Liver (tissue), 10 donors: ENCODE measurements at places on chromosomes 16 and 17. TPM values are rescaled to one million over a fixed set of nuclear protein-coding genes. Genes with fewer than 3 reads are reported as not detected.

The SYNGR3 gene
- total RNA-seq: 0.17 TPM

DNA sequence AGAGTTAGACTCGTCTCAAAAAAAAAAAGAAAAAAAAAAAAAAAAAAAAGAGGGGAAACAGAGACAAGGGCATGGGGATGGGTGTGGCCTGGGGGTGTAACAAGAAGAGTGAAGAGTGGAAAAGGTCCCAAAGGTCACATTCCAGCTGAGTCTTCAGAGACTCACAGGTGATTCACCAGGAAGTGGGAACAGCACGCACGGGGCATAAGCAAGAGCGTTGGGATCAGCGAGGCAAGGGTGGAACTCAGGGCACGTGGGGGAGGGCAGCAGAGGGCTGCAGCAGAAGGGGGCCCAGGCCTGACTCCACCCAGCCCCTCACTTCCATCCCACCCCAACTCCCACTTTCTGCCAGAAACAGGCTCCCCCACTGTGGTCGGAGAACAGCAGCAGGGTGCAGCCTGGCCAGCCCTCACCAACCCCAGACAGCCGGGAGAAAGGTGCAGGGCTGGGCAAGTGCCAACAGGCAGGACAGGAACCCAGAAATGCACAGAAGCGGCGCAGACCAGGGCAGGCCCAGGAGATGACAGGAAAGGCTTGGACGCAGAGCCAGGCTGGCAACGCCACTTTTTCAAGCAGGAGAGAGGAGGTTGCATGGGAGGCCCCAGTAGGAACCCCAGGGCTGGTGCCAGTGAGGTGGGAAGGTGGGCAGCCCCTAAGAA is 3.3 kb downstream of the MEAK7 start:
- H3K36me3 ChIP-seq: peaks cover 4% of the 10 kb centered on the region
- DNase-seq: no peak
- peaks cover 2% of the 10 kb centered on the region for H3K4me1 ChIP-seq
- no peak overlapping the region for H3K4me3 ChIP-seq
- no peaks in the 10 kb centered on the region for H3K27me3 ChIP-seq
- H3K27ac ChIP-seq: no peak overlapping the region

DNA sequence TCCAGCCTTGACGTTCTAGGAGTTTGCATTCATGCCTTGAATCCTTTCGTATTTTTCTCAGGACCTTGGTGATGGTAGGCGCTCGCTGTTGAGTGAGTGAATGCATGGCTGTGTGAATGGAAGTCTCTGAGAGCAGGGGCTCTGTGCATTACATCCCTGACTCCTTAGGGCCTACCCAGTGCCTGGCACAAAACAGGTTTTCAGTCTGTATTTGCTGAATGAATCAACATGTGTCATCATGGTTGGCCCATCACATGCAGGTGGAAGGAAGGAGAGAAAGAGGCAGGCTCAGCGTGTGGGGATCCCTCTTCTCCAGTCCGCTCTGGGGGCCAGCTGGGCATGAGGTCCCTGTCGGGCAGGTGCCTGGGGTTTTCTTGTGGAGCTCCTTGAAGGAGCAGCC is 8.7 kb downstream of the RAP1GAP2 start:
- H3K27me3 ChIP-seq: no peaks in the 10 kb centered on the region
- no peak for DNase-seq
- H3K36me3 ChIP-seq: no peaks in the 10 kb centered on the region
- H3K27ac ChIP-seq: no peak overlapping the region

DNA sequence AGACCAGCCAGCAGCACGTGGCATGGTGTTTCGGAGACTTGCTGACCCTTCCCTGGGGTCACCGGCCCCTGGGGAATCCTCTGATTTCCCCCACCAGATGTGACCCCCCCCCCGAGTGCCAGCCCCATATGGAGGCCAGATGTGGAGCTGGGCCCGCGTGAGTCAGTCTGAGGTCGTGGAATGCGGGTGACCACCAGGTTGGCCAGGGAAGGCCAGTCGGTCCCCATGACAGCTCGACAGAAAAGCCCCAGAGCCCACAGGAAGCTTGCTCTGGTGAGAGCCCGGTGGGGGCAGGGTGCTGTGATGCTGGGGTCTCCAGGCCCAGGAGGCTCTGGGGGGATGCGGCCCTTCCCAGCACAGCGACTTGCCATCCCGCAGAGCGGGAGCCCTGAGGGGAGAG is 209.0 kb downstream of the NTN1 start:
- H3K4me1 ChIP-seq: no peaks in the 10 kb centered on the region
- H3K36me3 ChIP-seq: no peaks in the 10 kb centered on the region
- no peaks in the 10 kb centered on the region for H3K27me3 ChIP-seq
- H3K27ac ChIP-seq: no peak overlapping the region
- H3K4me3 ChIP-seq: no peak overlapping the region

The PMP22 gene
- 6.2 TPM for total RNA-seq

DNA sequence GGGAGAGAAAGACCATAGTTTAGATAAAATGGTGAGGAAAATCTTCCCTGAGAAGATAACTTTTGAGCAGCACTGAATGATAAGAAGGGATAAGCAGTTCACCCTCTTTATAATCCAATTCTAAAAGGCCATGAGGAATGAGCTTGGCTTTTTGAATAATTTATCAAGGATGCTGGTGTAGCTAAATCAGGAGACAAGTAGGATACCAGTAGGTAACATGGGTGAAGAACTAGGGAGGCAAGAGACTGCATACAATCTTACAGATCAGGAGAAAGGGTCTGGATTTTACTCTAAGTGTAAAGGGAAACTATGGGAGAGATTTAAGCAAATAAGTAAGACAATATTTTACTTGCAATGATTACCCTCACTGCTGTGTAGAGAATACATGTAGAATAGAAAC is 60.7 kb downstream of the MED13 start:
- DNase-seq: no peak
- peaks cover 4% of the 10 kb centered on the region for H3K36me3 ChIP-seq
- H3K27me3 ChIP-seq: no peaks in the 10 kb centered on the region
- no peak overlapping the region for H3K27ac ChIP-seq

DNA sequence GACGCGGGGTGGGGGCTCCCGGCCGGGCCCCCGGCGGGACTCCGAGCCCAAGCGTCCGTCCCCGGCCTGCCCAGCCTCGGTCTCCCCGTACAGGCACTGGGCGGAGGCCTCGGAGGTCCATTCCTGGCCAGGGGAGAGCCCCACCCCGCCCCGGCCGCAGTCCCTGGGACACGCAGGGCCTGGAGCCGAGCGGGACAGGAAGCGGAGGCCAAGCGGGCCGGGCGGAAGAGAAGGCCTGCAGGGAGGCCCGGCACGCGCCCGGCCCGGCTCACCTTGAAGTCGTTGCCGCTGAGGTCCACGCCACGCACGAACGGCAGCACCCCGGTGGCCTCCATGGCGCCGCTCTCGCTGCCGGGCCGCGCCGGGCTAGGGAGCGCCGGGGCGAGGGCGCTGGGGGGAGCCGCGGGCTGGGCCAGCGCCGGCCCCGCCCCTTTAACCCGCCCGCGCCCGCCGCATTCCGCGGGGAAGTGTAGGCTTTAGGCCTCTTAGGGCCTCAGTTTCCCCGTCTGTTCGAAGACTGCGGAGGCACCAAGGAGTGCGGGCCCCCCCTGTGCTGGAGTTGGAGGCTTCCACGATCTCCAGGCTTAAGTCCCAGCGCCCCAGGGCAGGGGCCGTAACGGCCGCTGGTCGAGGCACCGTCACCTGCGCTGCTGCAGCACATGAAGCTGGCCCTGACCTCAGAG is at the start of gene FLII:
Gene FLII, minus strand, starts transcription at position 383 of the 683 bp plus-strand sequence. Its CDS starts 48 bp downstream, at position 335.
- DNase-seq: peak; percentile 67
- peak within 1 kb of the TSS; percentile 83 for H3K4me3 ChIP-seq
- H3K27me3 ChIP-seq: no peaks in the 10 kb centered on the region
- H3K4me1 ChIP-seq: peaks cover 48% of the 10 kb centered on the region
- H3K27ac ChIP-seq: peak within 1 kb of the TSS; percentile 88

DNA sequence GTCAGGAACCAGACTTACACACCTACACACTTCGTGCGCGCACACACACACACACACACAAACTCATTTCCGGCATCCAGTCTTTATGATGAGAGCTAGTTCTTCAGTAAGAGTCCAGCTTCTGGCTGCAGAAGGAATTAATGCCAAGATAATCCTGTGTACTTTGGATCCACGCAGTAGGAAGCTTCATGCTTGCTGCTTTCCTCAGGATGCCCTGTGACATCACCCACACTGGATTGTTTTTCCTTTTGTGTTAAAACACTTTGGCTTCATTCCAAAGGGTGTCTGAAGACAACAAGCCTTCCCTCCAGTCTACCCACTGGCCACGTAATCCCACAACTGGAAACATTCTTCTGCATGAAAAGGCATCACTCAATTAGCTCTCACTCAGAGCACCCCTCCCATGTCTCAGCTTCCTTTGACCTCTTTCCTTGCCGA is 35.4 kb downstream of the KCNJ16 start:
- H3K4me3 ChIP-seq: no peak overlapping the region
- H3K27ac ChIP-seq: no peak overlapping the region
- H3K36me3 ChIP-seq: no peaks in the 10 kb centered on the region
- H3K4me1 ChIP-seq: no peaks in the 10 kb centered on the region
- DNase-seq: no peak
- peaks cover 6% of the 10 kb centered on the region for H3K27me3 ChIP-seq

- H3K36me3 ChIP-seq: no peaks in the 10 kb centered on the region
- no peaks in the 10 kb centered on the region for H3K27me3 ChIP-seq
- DNase-seq: no peak
- H3K4me1 ChIP-seq: no peaks in the 10 kb centered on the region
- H3K27ac ChIP-seq: no peak overlapping the region
- no peak overlapping the region for H3K4me3 ChIP-seq
Observed at GRCh38 chr17:48295362-48296288, 134.4 kb downstream of the SKAP1 start.

DNA sequence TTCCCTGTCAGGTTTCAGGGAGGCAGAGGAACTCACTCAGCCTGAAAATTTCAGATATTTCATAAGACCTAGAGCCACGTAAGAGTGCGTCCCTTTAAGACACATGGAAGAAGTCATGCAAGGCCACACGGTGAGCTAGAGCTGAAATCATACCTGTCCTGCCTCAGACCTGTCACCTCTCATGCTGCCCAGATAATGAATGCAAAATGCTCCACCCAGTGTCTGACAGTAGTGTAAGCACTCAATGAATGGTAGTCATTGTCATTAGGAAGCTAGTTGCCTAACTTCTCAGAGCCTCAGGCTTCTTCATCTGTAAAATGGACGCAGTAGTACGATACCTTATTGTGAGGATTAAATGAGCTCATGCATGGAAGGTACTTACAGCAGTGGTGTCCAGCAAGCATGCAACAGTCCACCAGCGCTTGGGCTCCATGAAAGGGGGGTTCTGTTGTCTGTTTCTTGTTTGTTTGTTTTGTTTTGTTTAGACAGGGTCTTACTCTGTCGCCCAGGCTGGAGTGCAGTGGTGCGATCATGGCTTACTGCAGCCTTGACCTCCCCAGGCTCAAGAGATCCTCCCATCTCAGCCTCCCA is 60.7 kb downstream of the WSB1 start:
- no peaks in the 10 kb centered on the region for H3K27me3 ChIP-seq
- H3K27ac ChIP-seq: no peak overlapping the region
- no peaks in the 10 kb centered on the region for H3K36me3 ChIP-seq

The KCNH4 gene
- not detected for total RNA-seq

DNA sequence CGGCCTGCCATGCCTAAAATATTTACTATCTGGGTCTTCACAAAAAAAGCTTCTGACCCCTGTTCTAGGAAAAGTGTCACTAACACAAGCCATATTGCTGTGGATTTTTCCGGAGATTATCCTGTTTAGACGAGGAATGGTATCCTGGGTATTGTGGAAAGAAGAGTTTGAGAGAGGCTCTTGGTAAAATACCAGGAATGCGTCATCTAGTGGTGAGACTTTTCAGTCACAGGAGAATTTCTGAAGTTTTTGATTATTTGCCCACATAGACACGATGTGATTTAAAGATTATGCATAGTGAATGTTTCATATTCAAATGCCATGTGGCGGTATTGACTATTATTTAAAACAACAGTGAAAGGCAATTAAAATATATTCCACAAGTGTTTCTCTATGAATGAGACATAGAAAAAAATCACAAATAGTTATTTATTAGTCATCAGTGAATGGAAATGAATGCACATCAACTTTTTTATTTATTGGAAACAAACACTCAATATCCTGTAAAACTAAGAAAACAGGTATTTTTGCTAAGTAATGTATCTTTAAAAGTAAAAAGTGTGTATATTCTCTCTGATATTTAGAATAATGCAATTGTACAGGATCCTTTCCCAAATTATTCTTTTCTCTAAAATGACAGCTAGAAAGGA is 7.8 kb downstream of the KRT28 start:
- DNase-seq: no peak
- H3K27ac ChIP-seq: no peak overlapping the region
- no peaks in the 10 kb centered on the region for H3K27me3 ChIP-seq
- H3K36me3 ChIP-seq: no peaks in the 10 kb centered on the region

- DNase-seq: no peak
- no peaks in the 10 kb centered on the region for H3K27me3 ChIP-seq
- H3K36me3 ChIP-seq: no peaks in the 10 kb centered on the region
- H3K4me3 ChIP-seq: no peak overlapping the region
Observed at GRCh38 chr17:76670718-76671122, 27.2 kb upstream of the ST6GALNAC1 start.

The DPEP3 gene
- 0.37 TPM for total RNA-seq

The ADAM11 gene
- total RNA-seq: 1.1 TPM

The TP53TG3 gene
- not detected for total RNA-seq

- peaks cover 2% of the 10 kb centered on the region for H3K36me3 ChIP-seq
- no peak for DNase-seq
- H3K4me1 ChIP-seq: no peaks in the 10 kb centered on the region
- no peak overlapping the region for H3K27ac ChIP-seq
- H3K4me3 ChIP-seq: no peak overlapping the region
Observed at GRCh38 chr17:66767154-66767933, 67.6 kb upstream of the CACNG5 start.

GRCh38 chr17:37664214-37664613 is 21.0 kb upstream of the DDX52 start:
- H3K4me1 ChIP-seq: no peaks in the 10 kb centered on the region
- H3K4me3 ChIP-seq: no peak overlapping the region
- no peak for DNase-seq
- no peaks in the 10 kb centered on the region for H3K27me3 ChIP-seq
- no peak overlapping the region for H3K27ac ChIP-seq

GRCh38 chr17:80446645-80447405 is 29.6 kb downstream of the NPTX1 start:
- no peak overlapping the region for H3K4me3 ChIP-seq
- DNase-seq: no peak
- no peaks in the 10 kb centered on the region for H3K36me3 ChIP-seq

The HOXB8 gene
- total RNA-seq: not detected

- no peak overlapping the region for H3K4me3 ChIP-seq
- no peaks in the 10 kb centered on the region for H3K4me1 ChIP-seq
- DNase-seq: no peak
- no peak overlapping the region for H3K27ac ChIP-seq
Observed at GRCh38 chr17:52201767-52202519, 43.4 kb upstream of the CA10 start.

- peaks cover 3% of the 10 kb centered on the region for H3K4me1 ChIP-seq
- no peak overlapping the region for H3K4me3 ChIP-seq
- no peak for DNase-seq
- no peaks in the 10 kb centered on the region for H3K27me3 ChIP-seq
- no peaks in the 10 kb centered on the region for H3K36me3 ChIP-seq
Observed at GRCh38 chr17:64732336-64733006, 70.4 kb upstream of the SMURF2 start.

The SYCE1L gene
- not detected for total RNA-seq

- H3K27me3 ChIP-seq: no peaks in the 10 kb centered on the region
- H3K4me3 ChIP-seq: no peak overlapping the region
- no peak for DNase-seq
- H3K36me3 ChIP-seq: no peaks in the 10 kb centered on the region
- H3K27ac ChIP-seq: no peak overlapping the region
Observed at GRCh38 chr16:19876501-19877059, 8.1 kb downstream of the GPRC5B start.
